Dermis microvascular lymphatic vessel endothelial cell (primary cell): ENCODE measurements at places on chromosomes 5 and 9. TPM values are rescaled to one million over a fixed set of nuclear protein-coding genes. Genes with fewer than 3 reads are reported as not detected.

DNA sequence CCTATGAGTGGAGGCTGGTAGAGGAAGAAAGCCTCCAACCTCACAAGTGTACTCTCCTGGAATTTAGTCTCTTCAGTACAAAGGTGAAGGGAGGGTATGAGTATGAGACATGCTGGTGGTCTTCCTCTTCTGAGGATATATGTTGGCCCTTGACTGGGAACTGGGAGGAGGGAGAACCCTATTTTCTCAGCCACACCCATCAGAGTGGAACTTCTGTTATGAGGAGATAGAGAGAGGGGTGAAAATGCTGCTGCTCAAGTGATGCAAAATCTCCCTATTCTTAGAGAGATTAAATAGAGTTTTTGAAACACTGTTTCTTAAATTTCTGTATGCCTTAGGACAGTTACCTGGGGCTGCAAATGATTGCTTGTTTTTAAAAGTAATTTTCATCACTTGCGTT is 203.4 kb upstream of the PRR16 start:
- DNase-seq = no peak

DNA sequence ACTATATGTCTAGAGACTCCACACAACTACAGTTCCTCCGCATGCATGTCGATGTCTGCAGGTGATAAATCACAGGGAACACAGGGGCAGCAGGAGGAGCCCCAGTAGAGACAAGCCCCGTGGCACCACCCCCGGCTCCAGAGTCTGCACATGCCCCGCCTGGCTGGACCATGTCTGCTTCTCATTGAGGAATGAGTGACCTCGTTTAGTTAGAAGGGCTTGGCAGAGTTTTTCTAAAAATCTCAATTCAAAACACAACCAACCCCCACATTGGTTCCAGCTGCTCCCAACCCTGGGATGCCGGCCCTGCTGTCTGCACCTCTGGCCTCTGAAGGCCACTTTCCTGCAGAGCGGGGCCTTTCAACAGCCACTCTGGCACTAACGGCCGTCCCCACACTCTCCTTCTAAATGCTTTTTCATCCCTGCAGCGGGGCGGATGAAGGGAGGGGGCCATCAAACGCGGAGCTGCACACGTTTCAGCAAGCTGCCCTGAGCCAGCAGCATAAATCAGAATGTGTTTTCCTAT is 106.3 kb downstream of the ROR2 start:
- no peak for DNase-seq

DNA sequence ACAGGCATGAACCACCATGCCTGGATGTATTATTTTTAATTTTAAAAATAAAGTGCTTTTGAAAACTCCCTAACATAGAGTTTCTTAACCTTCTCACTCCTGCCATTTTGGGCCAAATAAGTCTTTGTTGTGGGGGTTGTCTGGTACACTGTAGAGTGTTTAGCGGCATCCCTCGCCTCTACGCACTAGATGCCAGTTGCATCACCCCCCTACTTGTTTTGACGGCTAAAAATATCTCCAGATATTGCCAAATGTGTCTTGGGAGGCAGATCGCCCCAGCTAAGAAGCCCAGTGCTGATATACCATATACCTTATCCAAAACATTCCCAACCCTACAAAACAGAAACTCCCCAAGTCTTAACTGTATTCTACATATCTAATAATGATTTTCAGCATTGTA is 54.6 kb downstream of the SCAI start:
- DNase-seq = no peak

The CDHR2 gene
- under 0.01 and 0.25 TPM in 2 replicates for total RNA-seq

The FOXD4L6 gene
- under 0.01 TPM in 1 of 2 replicates, not detected in the other for total RNA-seq
